ENCODE measurements at places on chromosomes 13 and 19.

GRCh38 chr13:40756042-40756441 is 14.9 kb downstream of the MRPS31 start:
- DNase-seq, result no peak

DNA sequence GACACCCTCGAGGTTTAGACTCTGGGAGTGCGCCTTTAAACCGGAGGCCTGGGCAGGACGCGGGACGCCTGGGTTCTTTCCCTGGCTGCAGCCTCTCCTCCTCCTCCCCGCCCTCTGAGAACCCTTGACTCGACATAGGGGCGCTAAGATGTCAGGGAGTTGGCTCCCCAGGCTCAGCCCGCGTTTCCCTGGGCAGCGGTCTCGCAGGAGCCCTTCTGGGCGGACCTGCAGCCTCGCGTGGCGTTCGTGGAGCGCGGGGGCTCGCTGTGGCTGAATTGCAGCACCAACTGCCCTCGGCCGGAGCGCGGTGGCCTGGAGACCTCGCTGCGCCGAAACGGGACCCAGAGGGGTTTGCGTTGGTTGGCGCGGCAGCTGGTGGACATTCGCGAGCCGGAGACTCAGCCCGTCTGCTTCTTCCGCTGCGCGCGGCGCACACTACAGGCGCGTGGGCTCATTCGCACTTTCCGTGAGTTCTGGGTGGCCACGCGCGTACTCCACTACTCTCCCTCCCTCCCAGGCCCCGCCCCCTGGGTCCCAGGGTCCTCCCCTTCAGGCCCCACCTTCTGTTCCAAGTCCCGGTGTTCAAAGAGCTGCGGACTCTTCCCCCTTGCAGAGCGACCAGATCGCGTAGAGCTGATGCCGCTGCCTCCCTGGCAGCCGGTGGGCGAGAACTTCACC is 1.3 kb downstream of the ICAM5 start:
- DNase-seq, result peak; percentile 76

DNA sequence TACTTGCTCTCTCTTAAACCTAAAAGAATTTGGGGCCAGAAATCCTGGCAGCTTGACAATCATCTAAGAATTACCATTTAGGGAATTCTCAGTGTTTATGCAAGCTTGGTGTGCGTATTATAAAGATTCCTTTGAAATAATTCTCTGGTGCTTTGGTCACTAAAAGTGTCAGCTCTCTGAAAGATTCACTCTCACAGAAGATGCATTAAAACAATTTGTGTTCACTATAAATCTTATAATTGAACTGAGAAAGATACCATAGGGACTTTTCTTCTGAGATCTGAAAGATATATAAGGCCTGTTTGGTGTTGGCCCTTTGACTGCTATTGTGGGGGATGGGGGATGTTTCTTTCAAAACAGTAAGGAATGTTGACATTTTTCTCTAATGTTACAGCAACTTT is 27.3 kb downstream of the EPSTI1 start:
- DNase-seq, result no peak

DNA sequence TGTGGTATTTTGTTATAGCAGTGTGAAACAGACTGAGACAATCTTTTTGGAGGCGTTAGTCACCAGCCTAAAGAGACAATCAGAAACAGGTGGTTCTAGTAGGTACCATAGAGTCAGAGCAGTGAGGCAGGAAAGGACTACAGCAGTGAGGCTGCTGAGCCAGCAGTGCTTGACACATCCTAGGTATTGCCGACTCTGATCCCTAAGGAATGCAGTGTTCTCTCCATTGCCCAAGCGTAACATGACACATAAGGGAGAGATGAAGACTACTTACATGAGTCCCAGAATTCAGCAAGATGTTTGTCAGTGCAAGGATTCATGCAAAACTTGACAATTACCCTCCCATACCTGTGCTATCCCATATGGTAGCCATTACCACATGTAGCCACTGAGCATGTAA is 62.4 kb upstream of the XPO4 start:
- DNase-seq, result no peak

DNA sequence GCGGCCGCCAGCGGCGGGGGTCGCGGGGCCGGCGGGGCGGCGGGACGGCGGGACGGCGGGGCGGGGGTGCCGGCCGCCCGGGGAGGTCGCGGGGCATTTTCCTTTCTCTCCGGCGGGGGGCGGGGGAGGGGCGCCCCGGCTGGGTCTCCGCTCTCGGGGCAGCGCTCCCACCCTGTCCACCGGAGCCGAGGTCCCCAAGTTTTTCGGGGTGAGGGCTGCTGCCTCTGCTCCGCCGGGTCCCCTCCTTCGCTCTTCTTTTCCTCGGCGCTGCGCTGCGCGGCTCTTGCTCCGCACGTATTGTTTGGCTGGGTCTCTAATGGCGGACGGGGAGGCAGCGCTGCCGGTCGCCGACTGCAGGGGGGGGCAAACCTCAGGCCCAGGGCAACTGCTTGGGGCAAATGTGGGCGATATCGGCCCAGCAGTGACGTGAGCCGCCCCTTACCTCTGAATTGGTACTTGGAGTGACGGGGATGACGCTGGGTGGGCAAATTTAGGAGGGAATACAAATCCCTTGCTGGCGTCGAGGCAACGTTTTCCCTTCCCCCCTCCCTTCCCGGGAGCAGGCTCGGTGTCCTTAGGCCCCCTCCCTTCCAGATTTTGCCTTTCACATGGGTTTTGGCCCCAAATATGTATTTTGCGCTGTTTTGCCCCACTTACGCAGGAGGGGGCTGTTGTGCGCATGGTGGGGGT is 759 bp downstream of the ZMYM2 start:
- peak; percentile 61 for DNase-seq

GRCh38 chr19:6608940-6609339 is 18.0 kb upstream of the CD70 start:
- DNase-seq, result no peak

- DNase-seq, result peak; percentile 89
Measured at GRCh38 chr19:19145684-19146608, 7.7 kb upstream of the TMEM161A start.

GRCh38 chr13:110413016-110413675 is 106.1 kb downstream of the COL4A2 start:
- DNase-seq, result no peak

- peak; percentile 88 for DNase-seq
Measured at GRCh38 chr19:8334458-8335342, 8.4 kb downstream of the KANK3 start.

- no peak for DNase-seq
Measured at GRCh38 chr19:11115042-11115441, 25.8 kb downstream of the LDLR start.

GRCh38 chr19:16519230-16519687 is 23.0 kb downstream of the CHERP start:
- DNase-seq, result no peak

GRCh38 chr13:22812793-22813192 is 368.0 kb upstream of the SGCG start:
- no peak for DNase-seq

DNA sequence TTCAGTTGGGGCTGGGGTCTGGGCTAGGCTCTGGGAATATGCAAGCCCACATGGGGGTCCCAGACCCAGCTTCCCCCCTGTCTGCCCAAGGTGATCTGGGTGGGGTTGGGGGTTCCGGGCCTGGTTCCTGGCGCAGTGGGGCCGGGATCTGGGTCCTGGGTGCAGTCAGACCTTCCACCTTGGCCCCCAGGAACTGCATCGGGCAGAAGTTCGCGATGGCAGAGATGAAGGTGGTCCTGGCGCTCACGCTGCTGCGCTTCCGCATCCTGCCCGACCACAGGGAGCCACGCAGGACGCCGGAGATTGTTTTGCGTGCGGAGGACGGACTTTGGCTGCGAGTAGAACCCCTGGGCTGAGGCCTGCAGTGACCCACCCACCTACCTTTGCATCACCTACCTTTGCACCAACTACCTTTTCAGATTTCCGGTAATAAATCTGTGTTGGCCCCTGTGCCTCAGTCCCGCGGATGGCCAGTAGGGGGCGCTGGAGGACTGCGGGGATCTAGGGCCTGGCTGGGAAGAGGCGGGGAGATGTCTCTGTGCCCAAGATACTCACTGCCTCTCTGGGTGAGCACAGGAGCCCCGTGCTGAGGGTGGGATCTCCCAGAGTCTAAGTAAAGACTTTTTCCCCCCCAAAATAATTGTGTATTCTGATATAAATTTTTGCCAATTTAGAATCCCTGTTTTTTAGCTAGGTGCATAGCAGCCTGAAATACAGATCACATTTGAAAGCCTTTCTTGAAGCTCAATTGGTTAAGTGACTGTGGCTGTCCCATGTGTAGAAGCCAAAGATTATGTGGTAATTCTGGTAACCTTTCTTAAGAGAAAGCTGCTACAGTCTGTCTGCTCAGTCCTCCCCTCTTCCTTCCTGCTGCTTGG is 11.5 kb upstream of the CYP4F3 start:
- DNase-seq, result peak; percentile 62

Measured in GM23338 (cell line).